ENCODE measurements at places on chromosomes 16 and 17. TPM values are rescaled to one million over a fixed set of nuclear protein-coding genes. Genes with fewer than 3 reads are reported as not detected.

GRCh38 chr17:14793237-14793636 is 471.9 kb downstream of the PMP22 start:
- DNase-seq: peak; percentile 26

DNA sequence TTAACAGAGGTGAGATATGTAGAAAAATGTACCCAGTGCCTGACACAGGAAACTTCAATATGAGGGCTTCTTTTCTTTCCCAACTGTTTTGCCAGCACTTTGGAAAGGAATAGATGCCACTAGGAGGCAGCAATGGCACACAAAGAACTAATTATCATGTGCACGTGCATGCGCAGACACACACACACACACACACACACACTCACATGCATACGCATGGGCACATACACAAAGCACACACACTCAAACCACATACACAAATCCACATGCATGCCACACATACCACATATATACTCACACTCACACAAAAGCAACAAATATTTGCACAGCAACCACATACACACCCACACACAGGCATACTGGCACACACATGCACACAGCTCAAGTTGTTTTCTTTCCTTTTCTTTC is 8.8 kb upstream of the CEP112 start:
- DNase-seq: peak; percentile 82

DNA sequence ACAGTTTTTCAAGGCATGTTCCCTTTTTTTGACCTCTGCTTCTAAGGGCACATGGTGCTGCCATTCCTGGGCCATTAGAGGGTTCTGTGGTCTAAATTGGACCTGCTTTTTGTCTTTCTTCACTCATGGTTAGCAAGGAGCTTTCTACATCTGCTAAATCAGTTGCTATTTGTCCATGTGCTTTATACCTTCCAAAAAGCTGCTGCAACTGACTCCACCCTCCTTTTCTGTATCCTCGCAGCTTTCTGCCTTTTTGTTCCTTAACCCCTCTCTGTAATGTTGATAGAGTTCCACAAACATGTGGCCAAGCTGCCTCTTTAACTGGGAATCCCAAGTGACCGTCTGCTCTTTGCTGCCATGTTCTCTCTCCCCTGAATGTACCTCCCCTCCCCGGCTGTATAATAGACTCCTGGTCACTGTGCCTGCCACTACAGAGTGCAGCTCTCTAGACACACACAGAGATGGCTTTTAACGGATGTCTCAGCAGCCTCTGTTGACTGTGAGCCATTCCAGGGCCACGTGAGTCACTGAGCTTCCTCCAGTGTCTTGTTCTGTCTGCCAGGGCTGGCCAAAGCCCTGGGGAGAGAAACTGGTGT is 57.4 kb upstream of the TEKT3 start:
- DNase-seq: peak; percentile 22

GRCh38 chr16:4682084-4682591 is 11.2 kb upstream of the NUDT16L1 start:
- no peak for DNase-seq

DNA sequence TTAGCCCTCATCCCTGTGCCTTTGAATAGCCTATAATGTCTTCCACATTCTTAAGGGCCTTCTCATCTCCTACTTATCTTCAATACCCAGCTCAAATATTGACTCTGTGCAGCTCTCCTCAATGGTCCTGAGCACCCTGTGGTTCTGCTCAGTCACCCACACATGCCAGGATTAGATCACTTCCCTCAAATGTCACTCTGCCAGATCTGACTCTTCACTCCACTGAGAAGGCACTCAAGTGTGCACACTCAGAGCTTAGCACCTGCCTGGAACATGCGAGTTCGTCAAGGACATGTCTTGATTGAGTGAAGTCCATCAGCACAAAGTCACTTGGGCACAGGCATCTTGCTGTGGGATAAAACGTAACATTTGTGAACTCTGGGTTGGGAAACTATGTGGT is 404.8 kb downstream of the CDH13 start:
- DNase-seq: no peak

DNA sequence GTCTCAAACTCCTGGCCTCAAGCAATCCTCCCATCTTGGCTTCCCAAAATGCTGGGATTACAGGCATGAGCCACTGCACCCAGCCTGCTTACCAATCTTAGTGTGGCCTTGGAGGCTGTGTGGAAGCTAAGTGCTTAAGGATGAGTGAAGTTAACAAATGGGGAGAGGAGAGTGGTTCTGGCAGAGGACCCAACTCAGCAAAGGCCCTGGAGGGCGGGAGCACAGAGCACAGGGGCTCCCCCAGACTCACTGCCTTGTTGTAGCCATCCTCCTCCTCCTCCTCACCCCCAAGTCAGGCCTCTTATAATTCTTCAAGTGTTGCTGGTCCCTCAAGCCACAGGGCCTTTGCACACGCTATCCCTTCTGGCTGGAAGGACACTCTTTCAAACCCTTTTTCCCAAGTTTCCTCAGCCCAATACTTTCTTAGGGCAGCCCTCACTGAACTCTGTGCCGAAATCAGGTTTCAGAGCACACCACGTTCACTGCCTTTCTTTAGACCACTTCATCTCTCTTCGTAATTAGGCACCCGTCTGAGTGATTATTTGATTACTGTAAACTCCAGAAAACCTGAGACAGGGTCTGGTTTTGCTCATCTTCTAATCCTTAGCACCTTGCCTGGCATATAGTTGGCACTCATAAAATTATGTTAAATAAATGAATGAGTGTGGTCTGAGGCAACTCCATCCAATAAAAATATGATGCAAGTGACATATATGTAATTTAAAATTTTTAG is 23.4 kb downstream of the NGFR start:
- no peak for DNase-seq

GRCh38 chr17:78781893-78782304 is at the start of gene CYTH1:
Gene CYTH1 (minus strand): TSS chr17:78782273. CDS start chr17:78782223, 50 bp downstream.
- DNase-seq: no peak

GRCh38 chr16:72847187-72848027 is 200.5 kb downstream of the ZFHX3 start:
- peak; percentile 27 for DNase-seq

DNA sequence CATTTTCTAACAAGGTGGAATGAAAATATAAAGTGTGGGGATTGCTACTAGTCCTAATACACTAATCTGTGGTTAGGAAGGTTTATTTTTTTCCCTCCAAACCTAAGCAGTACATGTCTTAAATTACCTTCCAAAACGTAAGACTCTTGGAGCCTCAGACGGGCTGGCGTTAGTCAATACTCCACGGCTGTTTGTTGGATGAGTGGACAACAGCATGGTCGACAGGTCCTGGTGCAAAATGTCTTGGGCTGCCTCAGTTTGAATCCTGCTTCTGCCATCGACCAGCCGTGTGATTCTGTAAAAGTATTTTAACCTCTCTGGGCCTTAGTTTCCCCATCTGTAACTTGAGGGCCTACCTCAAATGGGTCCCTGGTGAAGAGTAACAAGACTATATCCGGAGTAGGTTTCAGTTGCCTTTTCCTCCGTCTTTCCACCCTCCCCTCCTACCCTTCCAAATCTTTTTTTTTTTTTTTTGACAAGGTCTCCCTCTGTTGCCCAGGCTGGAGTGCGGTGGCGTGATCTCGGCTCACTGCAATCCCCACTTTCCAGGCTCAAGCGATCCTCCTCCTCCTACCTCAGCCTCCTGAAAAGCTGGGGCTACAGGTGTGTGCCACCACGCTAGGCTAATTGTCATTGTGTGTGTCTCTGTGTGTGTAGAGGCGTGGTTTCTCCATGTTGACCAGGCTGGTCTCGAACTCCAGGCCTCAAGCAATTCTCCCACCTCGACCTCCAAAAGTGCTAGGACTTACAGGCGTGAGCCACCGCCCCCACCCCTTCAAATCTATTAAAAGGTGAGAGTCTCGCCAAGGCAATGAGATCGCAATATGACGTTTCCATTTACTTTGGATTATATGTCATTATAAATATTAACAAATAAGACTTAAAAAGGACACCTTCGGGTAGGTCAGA is 5.8 kb downstream of the SCGB1C2 start:
- no peak for DNase-seq

GRCh38 chr16:1378804-1379303 is 27.1 kb downstream of the GNPTG start:
- peak; percentile 55 for DNase-seq

GRCh38 chr17:78908426-78908825 is 5.4 kb upstream of the CEP295NL start:
- no peak for DNase-seq

DNA sequence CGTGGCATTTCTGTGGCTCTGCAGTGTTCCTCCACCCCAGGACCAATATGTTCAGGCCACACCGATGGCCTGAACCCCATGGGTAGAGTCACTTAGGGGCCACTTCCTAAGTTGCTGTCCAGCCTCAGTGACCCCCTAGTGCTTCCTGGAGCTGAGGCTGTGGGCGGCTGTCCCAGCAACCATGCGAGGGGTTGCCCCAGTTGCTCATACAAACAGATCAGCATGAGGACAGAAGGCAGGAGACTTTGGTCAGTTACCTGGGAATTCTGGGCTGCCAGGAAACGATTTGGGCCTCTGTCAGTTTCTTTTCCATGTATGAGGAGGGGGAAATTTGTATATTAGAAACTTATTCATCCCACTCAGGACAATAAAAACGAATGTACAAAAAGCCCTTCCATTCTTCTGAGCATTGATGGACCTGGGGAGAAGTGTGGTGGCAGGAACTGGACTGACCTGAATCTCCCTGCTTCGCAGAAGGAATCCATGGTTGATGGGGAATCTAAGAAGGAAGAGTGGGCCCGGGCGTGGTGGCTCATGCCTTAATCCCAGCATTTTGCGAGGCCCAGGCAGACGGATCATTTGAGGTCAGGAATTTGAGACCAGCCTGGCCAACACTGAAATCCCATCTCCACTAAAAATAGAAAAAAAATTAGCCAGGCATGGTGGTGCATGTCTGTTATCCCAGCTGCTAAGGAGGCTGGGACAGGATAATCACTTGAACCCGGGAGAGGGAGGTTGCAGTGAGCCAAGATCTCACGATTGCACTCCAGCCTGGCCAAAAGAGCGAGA is 4.9 kb upstream of the IL32 start:
- no peak for DNase-seq

DNA sequence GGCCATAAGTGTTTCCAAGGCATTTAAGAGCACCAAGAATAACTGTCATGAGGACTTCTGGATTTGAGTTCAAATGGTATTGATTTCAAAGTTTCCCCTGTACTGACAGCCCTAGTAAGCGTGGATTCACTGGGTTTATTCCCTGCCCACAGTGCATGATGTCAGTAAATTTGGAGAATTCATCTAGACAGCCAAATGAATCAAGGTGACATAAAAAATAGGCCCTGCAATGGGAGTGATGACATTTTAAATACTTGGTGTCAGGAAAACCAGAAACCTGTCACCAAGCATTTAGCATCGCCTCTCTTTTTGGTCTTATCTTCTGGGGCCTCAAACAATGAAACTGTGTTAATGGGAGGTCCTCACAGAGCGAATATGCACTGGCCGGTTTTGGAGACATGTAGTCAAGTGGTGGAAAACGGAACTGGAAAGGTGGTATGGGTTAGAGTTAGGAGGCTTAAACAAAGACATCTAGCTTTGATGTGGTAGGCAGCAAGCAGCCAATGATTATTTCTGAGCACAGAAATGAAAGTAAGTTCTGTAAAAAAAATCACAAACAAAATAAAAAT is 29.1 kb downstream of the COG4 start:
- no peak for DNase-seq

- DNase-seq: no peak
These were observed 7.3 kb downstream of the HS3ST4 start for GRCh38 chr16:25699069-25699468.

GRCh38 chr16:58970775-58971174 is 236.7 kb upstream of the GOT2 start:
- no peak for DNase-seq

DNA sequence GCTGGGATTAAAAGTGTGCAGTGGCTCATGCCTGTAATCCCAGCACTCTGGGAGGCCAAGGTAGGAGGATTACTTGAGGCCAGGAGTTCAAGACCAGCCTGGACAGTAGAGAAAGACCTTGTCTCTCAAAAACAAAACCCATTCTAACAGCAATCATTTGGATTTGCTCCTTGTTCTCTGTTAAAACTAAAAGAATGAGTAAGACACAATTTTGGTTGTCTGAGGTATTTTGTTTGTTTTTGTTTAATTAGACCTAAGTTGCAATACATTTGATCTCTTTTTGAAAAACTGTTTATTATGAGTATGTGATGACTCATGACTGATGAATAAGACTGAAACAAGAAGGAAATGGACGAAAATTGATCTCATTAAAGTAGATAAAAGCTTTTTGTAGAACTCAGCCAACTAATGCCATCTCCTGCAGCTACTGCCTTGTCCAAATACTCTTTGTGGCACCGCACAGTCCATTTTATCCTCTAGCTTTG is 29.0 kb downstream of the GLG1 start:
- peak; percentile 50 for DNase-seq

GRCh38 chr17:55588446-55589242 is 77.4 kb upstream of the SMIM36 start:
- DNase-seq: peak; percentile 83

GRCh38 chr16:70760221-70760620 is 40.7 kb downstream of the VAC14 start:
- no peak for DNase-seq

- peak; percentile 59 for DNase-seq
These were observed 558 bp downstream of the B3GNT9 start for GRCh38 chr16:67150047-67150832.

DNA sequence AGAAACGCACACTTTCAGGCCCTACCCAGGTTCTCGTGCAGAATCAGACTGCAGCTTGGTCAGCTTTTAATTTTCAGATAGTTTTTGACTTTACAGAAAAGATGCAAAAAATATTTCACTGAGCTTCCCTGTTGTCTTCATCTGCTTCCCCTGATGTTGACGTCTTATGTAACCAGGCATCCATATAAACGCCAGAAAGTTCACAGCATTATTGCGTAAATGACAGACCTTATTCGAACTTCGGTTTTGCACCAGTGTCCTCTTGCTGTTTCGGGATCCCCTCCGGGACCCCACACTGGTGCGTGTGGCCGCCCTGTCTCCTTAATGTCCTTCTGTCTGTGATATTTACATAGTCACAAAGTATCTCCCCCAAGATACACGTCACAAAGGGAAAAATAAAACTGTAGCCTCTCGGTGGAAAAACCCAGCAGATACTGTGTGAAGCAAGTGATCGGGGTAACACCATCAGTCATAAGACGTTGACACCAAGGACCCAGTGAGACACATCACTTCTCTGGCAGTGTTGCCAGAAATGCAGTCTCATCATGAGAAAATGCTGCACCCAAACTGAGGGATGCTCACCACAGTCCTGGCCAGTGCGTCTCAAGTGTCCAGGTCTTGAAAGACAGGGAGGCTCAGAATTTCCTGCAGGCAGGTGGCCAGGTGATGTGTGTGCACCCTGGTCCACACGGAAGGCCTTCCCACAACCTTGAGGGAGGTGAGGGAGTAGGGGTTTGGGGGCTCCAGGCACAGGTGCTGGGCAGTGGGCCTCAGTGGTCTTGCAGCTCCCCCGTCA is 4.3 kb downstream of the BANP start:
- peak; percentile 22 for DNase-seq

DNA sequence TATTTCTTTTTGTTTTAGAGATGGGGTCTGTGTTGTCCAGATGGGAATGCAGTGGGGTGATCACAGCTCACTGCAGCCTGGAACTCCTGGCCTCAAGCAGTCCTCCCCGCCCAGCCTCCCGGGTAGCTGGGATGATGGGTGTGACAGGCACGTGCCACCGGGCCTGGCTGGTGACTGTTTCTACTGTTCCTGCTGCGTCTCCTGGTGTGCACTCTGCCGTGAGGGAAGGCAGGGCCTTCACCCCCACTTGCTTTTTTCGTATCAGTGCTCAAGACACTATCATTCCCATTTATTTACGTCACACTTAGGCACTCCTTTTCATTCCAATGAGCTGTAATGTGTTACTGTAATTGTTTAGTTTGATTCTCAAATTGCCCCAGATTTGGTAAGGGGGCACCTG is 25.3 kb upstream of the PVALEF start:
- no peak for DNase-seq

- DNase-seq: peak; percentile 53
These were observed 75.2 kb downstream of the KATNIP start for GRCh38 chr16:27625050-27625697.

The SLC35G6 gene
- total RNA-seq: not detected

The PPP1R27 gene
- total RNA-seq: not detected

The CETP gene
- total RNA-seq: not detected

All from fibroblast of the aortic adventitia (primary cell).